Erythroblast (primary cell): ENCODE measurements at places on chromosomes 11 and 22.

DNA sequence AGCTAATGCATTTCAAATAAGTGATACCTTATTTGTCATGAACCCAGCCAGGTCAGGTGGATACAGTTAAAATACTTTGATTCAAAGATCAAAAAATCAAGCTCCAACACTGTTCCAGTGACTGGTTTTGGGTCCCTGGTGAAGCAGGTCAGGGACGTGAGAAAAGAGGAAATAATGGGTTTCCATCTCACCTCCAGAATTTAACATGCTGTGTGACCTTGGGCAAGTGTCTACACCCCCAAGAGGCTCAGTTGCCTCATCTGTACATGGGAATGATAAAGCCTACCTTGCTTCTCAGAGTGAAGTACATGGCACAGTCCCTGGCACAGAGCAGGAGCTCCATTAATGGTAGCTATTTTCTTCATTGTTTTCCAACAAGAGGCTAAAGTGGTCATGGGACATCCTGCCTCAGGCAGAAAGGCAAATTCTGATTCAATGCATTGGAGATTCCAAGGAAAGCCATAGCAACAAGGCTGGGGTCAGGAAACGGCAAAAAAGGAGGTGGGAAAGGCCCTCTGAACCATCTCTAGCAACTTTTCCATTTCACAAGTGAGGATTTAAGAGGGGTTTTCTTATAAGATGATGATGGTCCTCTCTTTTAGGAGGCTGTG is 108.5 kb downstream of the CSNK2A3 start:
- no peak for DNase-seq

GRCh38 chr22:35488513-35488912 is 52.1 kb upstream of the RASD2 start:
- DNase-seq: no peak

DNA sequence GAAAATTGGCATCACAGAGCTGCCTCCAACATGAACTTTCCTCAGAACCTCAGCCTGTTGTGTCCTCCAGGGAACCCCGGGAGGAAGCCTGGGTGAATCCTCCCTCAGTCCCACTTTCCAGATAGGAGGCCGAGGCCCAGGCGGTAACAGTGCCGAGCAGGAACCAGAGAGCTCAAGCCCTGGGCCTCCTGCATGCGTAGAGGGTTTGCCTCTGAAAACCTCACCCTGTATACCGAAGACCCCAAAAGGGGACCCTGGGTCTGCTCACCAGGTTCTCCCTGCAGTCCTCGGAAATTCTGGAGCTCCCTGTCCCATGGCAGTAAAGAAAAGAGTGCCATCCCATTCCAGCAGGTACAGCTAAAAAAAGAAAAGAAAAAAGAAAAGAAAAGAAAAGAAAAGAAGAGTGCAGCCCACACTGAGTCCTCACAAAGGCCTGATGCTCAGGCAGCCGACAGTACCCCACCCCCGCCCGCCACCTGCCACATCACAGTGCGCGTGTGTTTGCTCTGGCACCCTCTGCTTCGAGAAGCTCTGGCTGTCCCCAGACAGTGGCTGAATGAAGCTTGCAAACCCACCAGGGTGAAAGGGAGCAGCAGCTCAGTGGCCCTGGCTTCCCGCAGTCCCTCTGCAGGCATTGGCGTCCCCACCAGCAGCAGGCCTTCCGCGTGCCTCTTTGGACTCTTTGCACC is 28.4 kb upstream of the FADD start:
- DNase-seq: no peak

DNA sequence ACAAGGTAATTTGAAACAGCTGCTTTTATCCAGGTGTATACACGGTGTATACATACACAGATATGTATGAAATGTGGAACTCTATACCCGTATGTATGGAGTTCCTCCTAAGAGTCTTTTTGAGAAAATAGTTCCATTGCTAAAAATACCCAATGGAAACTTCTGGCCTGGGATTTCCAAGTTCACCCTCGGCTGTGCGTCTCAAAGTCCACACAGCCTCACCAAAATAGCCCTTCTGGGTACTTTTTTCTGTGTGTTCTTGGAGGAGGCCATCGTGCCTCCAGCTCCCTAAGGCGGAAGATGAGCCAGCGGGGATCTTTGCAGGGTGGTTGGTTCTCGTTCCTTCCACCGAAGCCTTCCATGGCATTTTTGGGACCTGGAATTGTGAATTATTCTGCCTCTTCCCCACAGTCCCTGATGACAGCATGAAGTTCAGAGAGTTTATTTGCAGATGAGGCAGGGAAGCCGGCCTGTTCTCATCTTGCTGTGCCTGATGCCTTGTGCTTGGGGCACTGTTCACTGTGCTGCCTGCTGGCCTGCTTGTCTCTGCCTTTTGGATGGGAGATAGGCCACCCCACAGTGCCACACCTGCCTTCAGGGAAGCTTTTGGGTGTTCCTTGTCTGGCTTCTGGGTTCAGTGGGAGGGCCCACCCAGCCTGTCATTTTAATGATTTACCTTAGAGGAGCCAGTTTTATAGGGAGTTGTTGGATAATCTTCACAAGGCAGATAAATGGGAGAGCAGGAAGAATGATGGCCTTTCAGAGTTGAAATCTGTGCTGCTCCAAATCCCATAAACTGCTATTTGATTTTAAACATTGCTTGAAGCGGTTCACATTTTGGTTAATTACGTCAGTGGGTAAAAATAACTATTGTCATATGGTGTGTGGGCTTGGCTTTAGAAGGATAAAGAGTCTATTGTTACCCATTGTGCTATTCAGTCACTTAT is 112.7 kb upstream of the OR4B1 start:
- no peak for DNase-seq

- no peak for DNase-seq
Measured at GRCh38 chr22:49564054-49564453, 263.6 kb downstream of the BRD1 start.

DNA sequence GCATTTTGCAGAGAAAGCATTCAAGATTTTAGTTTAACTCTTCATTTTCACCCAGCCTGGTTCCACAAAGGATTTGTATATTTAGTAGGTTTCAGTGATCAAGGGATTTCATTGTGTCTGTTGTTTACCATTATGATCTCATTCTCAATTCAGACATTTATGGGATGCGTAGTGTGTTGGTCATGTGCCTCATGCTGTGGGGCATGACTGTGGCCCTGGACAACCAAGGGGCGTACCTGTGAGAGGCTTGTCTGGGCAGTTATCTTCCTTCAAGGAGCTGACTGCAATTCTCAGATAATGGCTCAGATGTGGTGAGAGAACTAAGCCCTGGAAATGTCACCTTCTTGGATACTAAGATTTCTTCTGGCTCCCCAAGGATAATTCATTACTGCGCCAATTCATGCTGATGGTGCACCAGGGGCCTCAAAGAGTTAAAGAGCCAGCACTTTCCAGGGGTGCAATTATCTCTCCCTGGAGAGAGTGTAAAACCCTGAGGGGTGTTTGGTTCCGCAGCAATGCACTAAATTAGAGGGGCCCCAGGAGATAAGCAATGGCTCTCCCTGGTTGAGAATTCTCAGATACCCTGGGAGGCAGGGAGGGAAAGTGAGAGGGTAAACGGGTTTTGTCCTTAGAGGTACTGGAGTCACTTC is 32.2 kb downstream of the SLC6A5 start:
- no peak for DNase-seq

DNA sequence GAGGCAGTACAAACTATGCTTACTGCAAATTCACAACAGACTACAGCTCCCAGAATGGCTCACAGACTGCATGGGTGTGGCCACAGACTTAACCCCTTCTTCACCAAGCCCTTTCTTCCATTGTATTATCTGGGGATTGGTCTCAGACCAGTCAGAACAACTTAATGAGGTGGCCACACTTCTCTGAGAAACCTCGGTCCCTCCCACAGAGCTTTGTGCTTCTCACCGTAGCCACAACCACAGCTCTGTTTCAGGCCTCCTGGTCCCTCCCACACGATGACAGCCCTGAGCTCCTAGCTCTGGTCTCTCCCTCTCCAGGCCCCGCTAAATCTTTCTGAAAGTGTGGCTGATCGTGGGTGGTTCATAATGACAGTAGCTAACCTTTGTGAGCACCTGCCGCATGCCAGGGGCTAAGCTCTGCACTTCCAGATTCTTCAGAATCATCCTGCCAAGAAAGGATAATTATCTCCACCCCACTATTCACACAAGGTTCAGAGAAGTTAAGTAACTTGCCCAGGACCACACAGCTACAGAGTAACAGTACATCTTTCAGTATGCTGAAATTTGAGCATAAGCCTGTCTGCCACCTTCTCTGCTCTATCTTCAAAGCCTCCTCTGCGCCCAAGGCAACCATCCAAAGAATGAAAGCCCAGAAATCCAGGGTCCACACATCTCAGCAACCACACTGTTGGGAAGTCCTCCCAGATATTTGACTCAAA is 5.4 kb downstream of the PDE2A start:
- no peak for DNase-seq

DNA sequence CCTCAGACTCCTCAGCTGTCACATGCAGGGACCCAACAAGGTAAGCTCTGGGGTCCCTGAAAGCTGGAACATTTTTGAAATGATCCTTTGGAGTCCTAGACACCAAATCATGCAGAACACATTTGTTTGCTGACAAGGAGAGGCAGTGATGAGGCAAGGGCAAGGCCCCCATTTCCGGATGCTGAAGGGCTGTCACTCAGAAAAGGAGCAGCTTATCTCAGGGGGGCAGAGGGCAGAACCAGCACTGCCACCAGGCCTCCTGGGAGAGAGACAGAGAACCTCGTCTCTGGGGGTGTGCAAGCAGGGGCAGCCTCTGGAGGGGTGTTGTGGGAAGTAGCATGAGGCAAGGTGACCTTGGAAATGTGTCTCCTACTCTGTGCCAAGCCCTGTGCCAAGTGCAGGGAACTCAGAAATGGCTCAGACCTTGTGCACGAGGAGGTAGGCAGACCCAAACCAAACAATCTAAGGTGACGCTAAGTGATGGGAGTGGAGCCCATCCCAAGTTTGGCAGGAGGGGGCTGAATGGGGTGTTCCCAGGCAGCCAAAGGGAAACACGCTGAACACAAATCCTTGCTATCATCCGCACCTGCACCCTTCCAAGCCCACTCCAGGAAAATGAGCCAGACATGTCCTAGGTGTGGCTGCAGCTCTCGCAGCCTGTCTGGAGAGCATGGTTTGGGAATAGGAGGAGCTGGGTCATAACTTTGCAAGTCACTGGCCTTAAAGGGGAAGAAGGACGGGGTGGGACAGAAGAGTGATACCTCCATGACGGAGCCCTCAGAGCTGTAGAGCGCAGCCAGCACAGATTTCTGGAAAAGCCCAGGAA is 94.2 kb downstream of the PDE2A start:
- DNase-seq: no peak

DNA sequence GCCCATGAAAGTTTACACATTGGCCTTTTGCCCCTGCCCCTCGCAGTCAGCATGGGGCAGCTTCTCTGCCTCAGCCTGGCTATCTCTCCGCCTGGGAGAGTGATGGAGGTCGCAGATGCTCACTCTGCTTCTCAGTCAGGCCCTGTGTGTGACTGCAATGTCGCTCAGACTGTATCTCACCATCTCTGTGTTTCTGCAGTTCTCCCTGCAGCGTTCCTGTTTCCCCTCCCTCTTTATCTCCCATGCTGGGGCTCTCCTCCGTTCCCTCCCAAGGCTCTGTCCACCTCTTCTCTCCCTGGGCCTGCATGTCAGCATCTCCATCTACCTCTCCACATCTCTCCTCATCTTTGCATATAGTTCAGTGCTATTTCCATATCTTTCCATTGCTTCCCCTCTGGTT is 38.1 kb downstream of the SLC22A12 start:
- DNase-seq: no peak

DNA sequence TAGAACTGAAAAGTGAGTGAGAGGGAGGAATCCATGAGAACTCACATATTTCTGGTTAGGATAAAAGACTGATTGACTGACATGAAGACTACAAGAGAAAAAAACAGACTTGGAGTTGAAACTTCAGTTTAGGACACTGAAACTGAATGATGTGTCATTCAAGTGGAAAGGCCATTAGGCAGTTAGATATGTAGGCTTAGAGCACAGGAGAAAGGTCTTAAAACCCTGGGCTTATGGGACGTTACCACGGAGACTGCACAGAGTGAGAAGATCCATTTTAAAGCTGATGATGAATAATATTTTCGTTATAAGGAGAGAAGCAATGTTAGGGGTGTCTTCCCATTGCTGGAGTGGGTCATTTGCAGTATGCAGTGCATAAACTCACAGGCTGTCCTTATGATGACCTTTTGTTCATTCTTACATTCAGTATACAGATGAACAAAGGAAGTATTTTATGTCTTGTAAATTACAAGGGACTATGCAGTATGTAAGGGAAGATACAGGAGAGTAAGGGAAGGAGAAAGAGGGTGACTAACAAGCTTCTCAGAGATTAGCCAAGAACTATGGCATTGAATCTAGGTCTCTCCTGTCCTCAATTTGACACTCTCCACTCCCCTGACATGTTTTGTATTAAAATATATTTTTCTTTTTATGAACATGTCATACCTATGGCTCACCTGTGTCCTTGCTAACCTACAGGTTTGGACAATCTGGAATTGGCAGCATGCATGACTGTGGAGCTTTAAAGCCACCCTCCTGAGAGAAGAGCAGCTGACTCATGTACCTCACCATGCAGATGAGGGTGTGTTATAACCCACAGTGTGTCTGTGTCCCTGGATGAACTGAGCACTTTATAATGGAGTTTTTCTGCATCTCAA is 63.7 kb downstream of the MAML2 start:
- no peak for DNase-seq

DNA sequence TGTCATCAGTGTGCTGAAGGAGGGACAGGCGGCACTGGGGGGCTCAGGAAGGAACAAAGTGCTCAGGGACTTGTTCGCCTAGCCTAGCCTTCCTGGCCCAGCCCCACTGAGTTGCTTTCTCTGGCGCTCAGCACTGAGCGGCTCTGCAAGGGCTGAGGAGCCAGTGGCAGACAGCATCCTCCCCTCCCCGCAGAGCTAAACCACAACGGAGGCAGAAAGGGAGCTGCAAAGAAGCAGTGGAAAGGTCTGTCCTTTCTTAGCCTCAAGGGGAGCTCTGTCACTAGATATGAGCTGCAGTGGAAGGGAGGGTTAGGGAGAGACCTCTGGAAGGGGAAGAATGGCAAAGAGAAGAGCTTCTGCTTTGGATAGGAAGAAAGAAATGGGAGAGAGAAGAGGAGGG is 89.7 kb upstream of the PHOX2A start:
- DNase-seq: peak; percentile 12

DNA sequence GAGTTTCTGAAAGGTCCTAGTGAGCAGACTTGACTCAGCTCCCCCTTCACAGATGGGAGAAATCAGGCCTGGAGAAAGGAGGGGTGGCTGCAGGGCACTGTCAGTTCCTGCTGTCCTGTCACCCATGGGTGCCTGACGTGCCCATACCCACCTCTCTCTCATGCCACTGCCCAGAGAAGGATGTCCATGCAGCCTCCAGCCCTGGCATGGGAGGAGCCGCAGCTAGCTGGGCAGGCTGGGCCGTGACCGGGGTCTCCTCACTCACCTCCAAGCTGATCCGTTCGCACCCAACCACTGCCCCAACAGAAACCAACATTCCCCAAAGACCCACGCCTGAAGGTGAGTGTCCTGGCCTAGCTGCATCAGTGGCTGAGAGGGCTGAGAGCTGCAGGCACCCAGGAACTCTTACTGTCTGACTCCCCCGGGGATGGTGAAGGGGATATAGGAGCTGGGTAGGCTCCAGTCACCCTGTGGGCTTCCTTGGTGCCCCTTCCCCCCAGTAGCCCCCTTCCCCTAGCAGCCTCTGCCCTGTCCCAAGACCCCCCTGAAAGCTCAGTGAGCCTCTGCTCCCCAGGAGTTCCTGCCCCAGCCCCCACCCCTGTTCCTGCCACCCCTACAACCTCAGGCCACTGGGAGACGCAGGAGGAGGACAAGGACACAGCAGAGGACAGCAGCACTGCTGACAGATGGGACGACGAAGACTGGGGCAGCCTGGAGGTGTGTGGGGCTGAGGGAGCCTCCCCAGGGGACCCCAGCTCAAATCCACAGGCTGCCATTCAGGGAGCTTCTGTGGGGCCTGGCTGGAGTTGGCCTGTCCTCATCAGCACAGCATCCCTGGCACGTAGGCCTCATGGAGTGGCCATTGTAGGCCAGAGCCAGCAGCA is 11.8 kb downstream of the SCYL1 start:
- DNase-seq: no peak
